ENCODE measurements at places on chromosomes 7 and 10. TPM values are rescaled to one million over a fixed set of nuclear protein-coding genes. Genes with fewer than 3 reads are reported as not detected.

The AP1S1 gene
- polyA plus RNA-seq, result 127 TPM

The CLCN1 gene
- not detected for polyA plus RNA-seq

The VWA2 gene
- polyA plus RNA-seq, result 8.3 TPM

The ANKRD2 gene
- 1.6 TPM for polyA plus RNA-seq

The DEPP1 gene
- polyA plus RNA-seq, result 33.5 TPM

The KCNH2 gene
- 49.2 TPM for polyA plus RNA-seq

The ODAD2 gene
- polyA plus RNA-seq, result 0.32 TPM

The C7orf33 gene
- polyA plus RNA-seq, result not detected

The TFEC gene
- not detected for polyA plus RNA-seq

The LRRC17 gene
- polyA plus RNA-seq, result 0.95 TPM

Data from brain (organoid and tissue), 16 donors.